ENCODE measurements at places on chromosomes 7 and 10.
A peak's percentile ranks its signal among the peaks of the same experiment; 100 is the strongest.

GRCh38 chr7:40538281-40538680 is 403.5 kb downstream of the SUGCT start:
- no peak for DNase-seq

DNA sequence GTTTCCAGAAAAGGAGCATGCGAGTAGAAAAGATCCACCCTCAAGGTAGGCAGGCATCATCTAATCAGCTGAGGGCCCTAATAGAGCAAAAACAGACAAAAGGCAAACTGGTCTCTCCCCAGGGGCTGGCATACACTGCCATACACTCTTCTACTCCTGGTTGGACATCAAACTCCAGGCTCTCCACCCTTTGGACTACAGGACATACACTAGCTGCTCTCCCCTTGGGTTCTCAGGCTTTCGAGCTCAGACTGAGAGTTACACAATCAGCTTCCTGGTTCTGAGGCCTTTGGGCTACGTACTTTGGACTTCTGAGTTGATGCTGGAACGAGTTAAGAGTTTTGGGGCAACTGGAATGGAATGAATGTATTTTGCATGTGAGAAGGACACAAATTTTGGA is 50.9 kb upstream of the TM9SF3 start:
- no peak for DNase-seq

DNA sequence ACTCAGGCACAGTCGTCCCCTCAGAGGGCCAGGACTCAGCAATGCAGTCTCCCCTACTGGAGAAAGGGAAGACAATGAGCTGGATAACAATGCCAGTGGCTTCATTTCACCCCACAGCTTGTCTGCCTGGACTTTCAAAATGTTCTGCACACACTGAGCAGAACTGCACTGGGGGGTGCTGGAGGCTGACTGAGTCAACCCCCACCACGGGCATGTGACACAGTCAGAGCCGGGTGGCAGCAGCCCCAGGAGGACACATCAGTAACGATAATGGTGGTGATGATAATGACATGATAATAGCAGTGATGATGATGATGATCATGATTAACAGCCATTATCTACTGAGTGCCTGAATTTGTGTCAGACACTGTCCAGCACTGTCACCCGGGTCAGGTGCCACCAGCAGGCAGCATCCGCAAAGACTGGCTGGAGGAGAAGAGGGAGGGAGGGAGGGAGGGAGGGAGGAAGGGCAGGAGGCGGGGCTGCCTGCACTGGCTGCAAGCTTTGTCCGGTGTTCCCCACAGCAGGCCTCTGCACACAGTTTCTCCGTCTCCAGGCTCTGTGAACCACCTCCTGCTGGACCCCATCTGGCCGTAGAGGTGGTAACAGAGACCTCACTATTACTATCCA is 67.4 kb downstream of the PLXNA4 start:
- DNase-seq: no peak

GRCh38 chr7:112025556-112025955 is 180.6 kb downstream of the DOCK4 start:
- DNase-seq: no peak

DNA sequence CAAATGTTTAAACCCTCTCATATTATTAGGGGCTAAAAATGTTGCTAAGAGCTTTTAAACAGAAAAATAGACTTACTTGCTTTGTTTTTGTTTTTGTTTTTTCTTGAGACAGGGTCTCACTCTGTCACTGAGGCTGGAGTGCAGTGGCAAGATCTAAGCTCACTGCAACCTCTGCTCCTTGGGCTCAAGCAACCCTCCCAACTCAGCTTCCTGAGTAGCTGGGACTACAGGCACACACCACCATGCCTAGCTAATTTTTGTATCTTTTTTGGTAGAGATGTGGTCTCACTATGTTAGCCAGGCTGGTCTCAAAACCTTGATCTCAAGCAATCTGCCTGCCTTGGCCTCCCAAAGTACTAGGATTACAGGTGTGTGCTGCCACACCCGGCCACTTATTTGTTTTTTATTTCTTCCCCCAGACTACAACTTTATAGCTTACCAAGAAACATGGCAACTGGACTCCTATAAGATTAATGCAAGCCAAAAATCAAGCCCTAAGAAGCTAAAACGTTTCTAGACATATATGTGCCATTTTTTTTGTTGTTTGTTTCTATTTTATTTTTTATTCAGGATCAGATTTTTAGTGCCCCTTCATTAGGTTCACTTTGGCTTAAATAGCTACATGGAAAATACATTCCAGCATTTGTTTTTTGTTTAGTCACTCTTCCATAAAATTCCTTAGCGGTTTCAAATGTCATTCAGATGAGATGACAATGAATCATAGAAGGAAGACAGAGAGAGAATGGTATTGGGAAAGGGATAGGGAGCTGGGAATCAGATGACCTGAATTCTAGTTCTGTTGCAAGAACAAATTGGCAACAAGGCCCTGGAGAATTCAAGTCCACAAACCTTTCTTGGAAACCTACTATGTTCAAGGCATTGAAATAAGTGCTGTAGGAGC is 163.4 kb upstream of the MKLN1 start:
- no peak for DNase-seq

DNA sequence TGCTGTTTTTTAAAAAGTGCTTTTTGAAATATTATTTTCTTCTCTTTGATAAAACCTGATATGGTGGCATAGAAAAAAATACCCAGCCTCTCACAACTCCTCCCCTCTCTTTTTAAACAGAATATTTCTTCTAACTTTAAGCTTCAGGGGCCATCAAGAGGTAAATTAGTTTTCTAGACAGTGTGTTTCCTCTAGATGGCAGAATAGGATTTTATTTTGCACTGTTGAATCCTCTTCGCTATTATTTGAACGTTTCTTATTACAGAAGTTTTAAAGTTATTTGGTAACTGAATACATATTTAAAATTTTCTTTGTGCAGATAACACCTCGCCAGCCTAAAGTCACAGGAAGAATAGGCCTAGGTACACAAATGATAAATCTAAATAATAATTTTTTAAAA is 30.3 kb downstream of the ARL5B start:
- DNase-seq: no peak

GRCh38 chr7:47956220-47956619 is 8.0 kb upstream of the PKD1L1 start:
- DNase-seq: no peak

DNA sequence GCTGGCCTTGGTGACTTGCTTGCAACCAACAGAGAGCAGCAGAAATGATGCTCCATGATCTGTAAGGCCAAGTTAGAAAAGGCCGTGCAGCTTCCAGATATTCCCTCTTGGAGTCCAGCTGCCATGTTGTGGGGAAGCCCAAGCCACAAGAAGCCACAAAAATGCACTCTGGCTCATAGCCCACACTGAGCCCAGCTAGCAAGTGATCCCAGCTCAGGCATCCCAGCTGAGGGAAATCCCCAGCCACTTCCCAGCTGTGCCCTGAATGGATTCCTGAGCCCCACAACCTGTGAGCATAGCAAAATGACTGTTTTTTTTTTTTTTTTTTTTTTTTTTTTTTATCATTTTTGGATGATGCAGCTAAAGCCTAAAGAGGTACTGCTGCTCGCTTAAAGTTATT is 11.1 kb upstream of the SDK1 start:
- DNase-seq: no peak

DNA sequence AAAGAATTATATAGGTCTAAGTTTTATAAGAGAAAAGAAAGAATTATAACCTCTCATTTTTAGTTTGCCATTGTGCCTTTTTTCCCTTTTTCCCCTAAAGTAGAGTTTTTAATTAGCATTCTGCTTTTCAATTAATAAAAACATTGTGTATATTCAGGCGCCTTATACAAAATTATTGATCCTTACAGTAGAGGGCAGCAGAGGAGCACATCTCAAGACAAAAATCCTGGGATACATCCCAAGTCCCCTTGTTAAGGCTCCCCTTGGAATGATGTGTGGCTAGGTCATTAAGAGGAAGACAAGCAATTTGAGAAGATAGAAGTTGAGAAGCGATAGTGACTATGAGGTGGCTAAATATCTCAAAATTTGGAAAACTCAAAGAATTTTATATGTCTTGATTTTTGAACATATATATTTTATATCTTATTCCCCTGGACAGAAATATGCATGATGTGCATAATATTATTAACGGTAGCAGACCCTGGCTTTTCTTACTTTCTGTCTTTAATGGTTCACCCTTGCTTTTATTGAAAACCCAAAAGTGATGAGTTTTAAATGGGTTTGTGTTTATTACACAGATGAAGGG is 19.1 kb upstream of the TPK1 start:
- DNase-seq: no peak

- DNase-seq: no peak
Observed at GRCh38 chr7:151188252-151188542, 1.1 kb upstream of the ASB10 start.

GRCh38 chr10:27153329-27153728 is 855 bp downstream of the YME1L1 start:
- no peak for DNase-seq

DNA sequence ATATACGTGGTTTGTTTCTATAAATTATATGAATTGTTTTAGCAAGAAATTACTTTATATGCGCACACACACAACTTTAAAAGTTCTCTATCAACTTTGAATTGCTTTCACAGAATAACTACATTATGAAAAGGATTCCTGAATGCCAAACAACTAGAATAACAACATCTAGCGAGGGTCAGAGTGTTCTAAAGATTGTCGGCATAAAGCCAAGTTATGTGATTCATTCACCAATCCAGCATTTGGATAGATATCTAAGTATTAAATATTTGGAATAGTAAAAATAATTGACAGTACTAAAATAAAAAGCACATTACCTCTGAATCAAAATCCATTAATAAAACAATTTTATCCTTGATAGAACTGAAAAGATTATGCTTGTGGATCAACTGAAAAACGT is 125.3 kb upstream of the AMPH start:
- DNase-seq: no peak

GRCh38 chr7:81774551-81774950 is 4.7 kb upstream of the HGF start:
- DNase-seq: no peak

DNA sequence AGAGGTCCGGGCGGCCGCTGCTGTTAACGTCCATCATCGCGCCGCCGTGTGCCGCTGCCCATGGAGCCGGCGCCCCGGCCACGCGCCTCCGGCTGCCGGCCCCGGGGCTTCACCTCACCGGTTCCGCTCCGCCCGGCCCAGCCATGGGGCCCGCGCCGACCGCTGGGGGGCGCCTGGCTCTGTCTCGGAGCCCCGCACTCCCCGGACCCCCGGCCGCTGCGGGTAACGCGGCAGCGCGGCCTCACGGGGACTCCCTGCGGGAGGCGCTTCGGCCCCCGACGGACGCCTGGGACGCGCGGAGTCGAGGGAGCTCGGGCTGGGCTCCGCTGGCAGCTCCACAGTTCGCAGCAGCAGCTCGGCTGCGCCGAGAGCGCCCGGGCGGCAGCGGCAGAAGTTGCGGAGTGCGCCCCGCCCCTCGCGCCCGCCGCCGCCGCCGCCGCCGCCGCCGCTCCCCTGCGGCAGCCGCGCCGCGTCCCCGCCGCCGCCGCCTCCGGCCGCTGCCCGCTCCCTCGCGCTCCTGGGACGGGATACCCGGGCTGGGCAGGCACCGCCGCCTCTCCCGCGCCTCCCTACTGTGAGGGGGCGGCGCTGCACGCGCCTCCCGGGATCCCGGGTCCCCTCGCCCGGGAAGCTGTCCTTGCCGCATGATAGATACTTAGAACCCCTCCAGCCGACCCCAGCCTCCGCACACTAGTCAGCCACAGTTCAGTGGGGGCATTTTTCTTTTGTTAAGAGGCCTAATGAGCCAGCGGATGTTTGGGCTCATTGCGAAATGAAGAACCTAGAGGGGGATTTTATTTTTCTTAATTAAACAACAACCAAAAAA is at the start of gene HTR7:
Gene HTR7 (minus strand): TSS at position 405 of the 826 bp plus-strand sequence. CDS start 368 bp downstream, at position 37.
- peak; percentile 31 for DNase-seq

DNA sequence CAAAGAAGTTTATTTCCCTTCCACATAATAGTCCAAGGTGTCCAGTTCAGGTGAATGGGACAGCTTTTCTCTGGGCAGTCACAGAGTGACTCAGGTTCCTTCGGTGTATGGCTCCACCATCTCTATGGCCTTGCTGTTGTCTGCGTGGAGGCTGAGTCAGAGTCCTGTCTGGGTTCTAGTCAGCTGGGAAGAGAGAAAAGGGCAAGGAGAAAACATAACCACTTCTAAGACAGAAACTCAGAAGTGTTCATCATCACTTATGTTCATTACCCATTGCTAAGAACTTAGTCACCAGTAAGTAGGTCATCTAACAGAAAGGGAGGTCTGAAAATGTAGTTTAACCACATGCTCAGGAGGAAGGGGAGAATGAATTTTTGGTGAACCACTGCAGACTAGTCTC is 32.4 kb upstream of the CCDC7 start:
- no peak for DNase-seq

- no peak for DNase-seq
Observed at GRCh38 chr7:111730476-111731300, 168.4 kb upstream of the IMMP2L start.

DNA sequence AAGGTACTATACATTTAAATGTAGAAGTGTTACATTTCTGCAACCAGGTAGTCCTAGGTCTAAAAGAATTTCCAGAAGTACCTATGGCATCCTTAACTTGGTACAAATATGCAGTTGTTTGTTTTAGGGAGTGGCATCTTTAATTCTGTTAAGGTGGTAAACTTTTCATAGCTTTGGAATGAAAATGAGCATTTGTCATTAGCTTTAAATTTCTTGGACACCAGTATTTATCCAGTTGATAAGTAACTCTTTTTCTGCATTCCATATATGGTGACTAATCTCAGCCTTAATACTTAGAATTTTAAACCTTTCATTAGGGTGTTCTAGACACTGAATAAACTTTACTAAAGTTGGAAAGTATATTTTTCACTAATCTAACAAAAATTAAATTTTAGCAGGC is 10.8 kb downstream of the SLF2 start:
- no peak for DNase-seq

- peak; percentile 7 for DNase-seq
Observed at GRCh38 chr7:90816511-90817142, 220.5 kb downstream of the CDK14 start.

- DNase-seq: no peak
Observed at GRCh38 chr10:104614245-104614831, 26.8 kb upstream of the SORCS3 start.

- DNase-seq: no peak
Observed at GRCh38 chr7:28596245-28596935, 184.1 kb downstream of the CREB5 start.

DNA sequence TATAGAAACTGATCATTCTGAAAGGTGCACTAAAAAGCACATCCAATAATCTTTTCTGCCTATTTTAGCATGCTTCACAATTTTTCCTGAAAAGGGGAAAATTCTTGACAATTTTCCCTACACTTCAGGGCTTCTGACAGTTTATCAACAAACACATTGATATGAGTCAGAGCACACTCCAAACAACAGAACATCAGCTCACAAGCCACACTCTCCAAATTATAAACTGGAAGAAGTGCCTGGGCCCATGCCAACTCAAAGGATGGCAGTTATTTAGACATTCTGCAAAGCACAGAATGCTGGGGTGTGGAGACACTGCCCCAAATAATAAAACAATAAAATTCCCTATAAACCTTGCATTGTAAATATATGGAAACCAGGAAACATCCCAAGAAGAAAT is 90.8 kb downstream of the ELAPOR2 start:
- no peak for DNase-seq
